AG09309 (cell line): ENCODE measurements at places on chromosomes 1 and 21.
A peak's percentile ranks its signal among the peaks of the same experiment; 100 is the strongest.

GRCh38 chr1:192053531-192053971 is 104.7 kb upstream of the RGS18 start:
- DNase-seq: no peak

GRCh38 chr1:204041803-204042505 is 31.0 kb upstream of the SOX13 start:
- no peak for DNase-seq

GRCh38 chr1:7385471-7386225 is 385.4 kb upstream of the VAMP3 start:
- DNase-seq: no peak

- no peak for DNase-seq
Measured at GRCh38 chr1:54542962-54543539, 5.0 kb upstream of the ACOT11 start.

DNA sequence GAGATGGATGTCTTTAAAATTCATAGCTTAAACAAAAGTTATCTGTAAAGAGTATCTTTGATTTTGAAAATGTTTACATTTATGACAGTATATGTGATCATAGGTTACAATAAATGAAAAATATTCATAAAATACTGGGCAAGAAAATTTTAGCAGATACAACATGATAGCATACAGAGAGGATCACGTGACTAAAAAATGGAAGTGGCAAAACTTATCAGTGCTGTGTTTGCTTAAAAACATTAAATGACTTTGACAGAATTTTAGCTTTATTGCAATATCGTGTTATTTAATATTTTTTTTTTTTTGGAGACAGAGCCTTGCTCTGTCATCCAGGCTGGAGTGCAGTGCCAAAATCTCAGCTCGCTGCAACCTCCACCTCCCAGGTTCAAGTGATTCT is 2294.1 kb downstream of the NCAM2 start:
- no peak for DNase-seq

GRCh38 chr1:62358665-62359373 is 39.6 kb upstream of the KANK4 start:
- DNase-seq: no peak

GRCh38 chr1:24594328-24594598 is 38.4 kb downstream of the NCMAP start:
- no peak for DNase-seq

GRCh38 chr1:181318022-181318857 is 165.1 kb upstream of the CACNA1E start:
- DNase-seq: no peak

DNA sequence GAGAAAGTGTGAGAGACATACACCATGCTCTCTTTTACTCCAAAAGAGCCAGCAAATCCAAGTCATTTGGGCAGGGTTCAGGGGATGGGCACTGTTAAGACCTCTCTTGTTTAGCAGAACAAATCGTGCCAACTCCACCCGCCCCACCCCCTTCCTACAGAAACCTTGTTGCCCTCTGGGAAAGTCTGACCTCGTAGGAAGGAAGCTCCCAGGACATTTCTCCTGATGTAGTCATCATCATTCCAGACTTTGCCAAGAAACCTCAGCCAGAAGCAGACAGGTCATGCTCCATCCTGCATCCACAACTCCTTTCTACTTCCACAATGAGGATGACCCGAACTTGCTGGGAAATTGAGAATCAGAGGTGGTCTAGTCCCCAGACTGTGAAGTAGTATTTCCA is 57.7 kb downstream of the UBE2T start:
- peak; percentile 42 for DNase-seq

- no peak for DNase-seq
Measured at GRCh38 chr1:221292652-221293051, 413.4 kb downstream of the HLX start.

DNA sequence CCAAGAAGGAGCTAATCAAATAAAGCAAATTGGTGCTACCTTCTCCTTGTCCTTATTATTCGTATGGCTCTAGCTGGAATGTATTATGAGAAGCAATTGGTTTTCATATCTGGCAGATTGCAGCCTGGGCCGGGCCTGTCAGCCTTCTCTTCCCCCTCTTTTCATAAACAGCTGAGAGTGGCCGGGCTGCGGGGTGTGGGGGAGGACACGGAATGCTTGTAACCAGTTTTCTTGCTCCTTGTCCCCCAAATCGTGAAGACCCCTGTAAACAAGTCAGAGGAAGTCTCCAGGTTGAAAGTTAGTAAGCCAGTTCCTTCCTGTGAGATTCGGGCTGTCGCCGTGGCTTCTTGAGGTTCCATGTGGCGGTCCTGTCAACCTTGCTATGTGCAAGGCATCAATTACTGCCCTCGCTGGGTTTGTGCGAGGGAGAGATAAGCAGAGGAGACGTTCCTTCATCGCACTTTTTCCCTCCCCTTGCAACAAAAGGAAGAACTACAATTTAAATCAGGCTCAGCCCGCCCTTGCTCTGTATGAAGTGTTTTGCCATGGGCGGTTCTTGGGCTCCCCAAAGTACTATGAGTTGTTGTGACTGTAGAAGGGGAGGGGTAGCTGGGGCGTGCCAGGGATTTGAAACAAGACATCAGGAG is 450.7 kb downstream of the CAMTA1 start:
- DNase-seq: no peak

- DNase-seq: no peak
Measured at GRCh38 chr1:242870966-242871365, 346.5 kb upstream of the PLD5 start.

- DNase-seq: no peak
Measured at GRCh38 chr1:52439976-52440375, 35.6 kb downstream of the PRPF38A start.

DNA sequence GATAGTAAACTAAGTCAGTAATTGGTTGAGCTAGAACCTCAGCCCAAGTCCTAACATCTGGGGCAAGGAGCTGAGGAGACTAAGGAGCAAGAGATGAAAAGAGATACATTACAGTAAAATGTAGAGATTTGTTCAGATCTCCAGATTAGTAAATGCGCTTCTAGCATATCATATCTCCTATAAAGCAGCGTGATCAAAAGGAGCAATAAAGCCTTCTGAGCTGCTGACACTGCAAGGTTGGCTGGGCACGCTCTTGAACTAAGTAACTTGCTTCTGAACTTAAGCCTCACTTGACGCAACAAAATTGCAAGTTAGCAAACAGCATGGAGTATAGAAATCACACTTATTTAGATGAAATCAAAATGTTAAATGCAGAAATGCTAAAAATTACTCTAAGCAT is 80.9 kb downstream of the LRRC53 start:
- DNase-seq: no peak

- no peak for DNase-seq
Measured at GRCh38 chr1:58885998-58886397, 102.2 kb upstream of the JUN start.

DNA sequence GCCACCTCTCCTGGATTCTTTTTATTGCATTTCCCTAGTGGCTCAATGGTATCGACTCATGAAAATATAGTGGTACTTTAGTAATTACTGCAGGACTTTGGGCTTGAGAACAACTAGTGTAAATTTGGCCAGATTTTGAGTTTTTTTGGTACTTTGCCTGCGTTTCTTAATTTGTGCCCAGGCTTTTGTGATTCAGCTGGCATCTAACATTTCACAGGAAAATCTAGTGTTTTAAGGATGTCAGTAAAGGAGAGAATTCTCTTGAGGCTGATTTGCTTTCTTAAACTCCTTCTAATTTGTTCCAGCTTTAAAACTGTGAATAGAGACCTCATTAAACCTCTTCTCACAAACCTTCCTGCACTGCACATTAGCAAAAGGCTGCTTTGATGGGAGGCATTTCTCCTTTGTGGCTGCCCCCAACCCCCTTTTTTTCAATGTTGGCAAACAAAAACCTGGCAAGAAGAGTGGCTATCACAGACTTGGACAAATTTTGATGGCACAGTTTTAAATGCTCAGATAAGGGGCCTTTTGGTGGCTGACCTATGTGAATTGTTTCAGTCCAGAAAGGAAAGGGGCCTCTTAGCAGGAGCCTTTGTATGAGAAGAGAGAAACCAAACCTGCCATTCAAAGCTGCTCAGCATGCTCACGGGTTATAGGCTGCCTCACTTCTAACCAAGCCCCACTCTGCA is 113.4 kb upstream of the RAVER2 start:
- no peak for DNase-seq

DNA sequence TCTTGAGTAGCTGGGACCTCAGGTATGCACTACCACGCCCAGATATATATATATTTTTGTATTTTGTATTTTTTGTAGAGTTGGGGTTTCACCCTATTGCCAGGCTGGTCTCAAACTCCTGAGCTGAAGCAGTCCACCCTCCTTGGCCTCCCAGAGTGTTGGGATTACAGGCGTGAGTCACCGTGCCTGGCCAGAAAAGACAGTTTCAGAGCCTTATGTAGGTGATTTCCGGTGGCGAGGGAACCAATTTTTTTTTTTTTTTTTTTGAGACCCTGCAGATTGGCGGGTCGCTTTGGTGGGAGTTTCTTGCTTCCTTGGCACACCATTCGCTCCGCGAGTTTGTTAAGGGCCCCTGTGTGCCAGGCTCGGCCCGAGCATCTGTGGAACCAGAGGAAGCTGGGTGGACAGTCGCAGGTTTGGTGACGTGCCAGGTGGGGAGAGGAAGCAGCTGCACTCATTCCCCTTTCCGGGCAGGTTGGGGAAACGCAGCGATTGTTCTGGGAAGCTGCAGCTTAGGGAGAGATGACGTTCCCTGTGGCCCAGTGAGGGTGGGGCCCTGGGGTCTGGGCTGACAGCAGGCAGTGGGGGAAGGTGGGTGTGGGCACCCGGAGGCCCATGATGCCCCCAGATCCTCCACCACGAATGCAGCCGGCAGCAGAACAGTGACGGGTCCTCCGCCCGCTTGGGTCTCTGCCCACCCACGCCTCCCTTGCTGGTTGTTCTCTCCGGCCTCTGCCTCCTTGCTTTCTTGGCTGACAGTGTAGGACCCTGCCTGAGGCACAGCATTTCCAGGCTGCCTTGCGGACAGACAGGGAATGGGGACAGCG is 25.1 kb downstream of the SPSB1 start:
- DNase-seq: no peak

DNA sequence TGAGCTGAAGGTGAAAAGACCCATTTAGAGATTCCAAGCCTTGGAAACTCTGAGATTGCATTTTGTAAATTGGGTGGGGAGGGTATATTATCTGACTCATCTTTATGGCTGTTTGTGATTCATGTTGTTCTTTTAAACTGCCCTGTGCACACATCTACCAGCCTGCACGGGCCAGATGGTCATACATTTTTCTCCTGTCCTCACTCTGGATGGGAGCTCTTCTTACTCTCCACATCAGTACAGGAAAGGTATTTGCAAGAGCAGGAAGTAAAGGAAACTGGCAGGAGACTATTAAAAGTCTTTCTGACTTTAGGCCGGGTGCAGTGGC is 14.3 kb upstream of the NMNAT2 start:
- no peak for DNase-seq

DNA sequence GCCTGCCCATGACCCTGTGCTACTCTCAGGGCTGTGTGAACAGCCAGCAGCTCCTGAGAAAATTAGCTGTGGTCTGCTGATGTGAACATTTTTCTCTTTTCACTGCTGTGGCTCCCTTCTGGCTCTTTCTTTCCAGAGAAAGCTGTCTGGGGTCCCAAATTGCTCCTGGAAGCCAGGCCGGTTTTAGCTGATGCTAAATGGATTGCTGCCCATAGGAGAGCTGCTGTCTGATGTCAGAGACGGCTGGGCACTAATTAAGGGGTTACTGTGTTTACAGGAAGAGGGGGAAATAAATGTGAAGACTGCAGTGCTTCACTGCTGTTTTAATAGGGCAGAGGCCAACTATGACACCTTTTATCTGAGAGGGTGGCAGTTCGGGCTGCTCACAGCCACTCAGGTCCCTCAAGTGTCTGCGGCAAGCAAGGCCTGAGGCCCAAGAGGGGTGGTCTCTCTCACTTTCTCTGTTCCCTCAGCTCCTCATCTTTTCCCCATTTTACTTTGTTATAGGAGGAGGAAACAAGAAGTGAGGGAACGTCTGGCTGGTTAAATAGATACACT is 106.0 kb upstream of the GNG12 start:
- DNase-seq: no peak

- DNase-seq: no peak
Measured at GRCh38 chr21:46368533-46369285, 44.8 kb downstream of the PCNT start.

GRCh38 chr21:32456497-32456918 is 44.0 kb downstream of the EVA1C start:
- DNase-seq: no peak

DNA sequence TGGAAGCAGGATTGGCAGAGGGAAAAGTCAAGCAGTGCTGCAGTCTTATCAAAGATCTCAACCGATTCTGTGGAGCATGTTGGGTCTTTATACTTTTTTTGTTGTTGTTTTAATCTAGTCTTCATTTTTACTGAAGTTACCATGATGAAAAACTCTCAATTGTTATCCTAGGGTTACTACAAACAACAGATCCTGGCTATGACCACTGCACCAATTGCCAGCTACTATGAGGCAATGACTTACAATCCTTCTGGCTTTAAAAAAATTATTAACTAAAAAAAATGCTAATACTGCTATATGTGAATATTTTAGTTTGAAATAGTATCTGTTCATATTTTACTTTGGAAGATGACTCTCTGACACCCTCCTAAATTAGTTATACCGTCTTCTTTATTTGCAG is 145.9 kb downstream of the CNIH3 start:
- no peak for DNase-seq

GRCh38 chr1:68808351-68808750 is 311.5 kb upstream of the DEPDC1 start:
- no peak for DNase-seq

GRCh38 chr21:44802396-44803153 is 955 bp upstream of the UBE2G2 start:
- no peak for DNase-seq

DNA sequence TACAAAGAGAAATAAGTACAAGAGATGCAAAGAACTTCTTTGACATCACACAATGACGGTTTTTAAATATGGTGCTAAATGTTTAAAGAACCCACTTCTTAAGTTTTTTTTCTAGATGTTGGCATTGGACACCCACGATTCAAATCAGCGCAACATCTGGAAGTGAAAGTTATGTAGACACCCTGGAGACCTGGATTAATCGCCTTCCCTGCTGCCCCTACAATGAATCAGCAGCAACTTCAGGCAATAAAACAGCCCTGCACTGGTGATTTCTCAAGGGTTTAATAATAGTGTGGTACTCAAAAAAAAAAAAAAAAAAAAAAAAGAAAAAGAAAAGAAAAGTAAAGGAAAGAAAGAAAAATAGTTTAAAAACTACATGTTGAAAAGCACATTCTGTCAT is 248.3 kb downstream of the NUF2 start:
- DNase-seq: no peak

- no peak for DNase-seq
Measured at GRCh38 chr21:36706482-36706852, 7.6 kb downstream of the SIM2 start.

DNA sequence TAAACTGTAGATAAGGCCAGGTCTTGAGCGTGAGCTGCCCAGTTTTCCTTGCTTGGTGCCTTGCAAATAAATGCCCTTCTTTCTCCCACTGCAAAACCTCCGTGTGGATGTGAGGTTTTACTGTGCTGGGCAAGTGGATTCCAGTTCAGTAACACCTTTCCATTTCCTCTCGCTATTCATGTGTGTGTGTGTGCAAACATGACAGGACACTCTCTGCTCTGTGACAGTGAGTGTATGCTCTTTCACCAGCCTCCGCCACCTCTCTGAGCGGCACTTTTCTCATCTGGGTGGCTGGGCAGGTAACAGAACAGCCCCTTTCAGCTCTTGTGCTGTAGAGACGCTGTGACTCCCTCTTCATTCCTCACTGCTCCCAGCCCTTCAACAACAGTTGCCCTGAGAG is 23.9 kb downstream of the CNIH3 start:
- DNase-seq: no peak
